ENCODE measurements at places on chromosomes 5 and 9.

GRCh38 chr5:463301-463700 is 20.3 kb downstream of the EXOC3 start:
- DNase-seq: no peak

DNA sequence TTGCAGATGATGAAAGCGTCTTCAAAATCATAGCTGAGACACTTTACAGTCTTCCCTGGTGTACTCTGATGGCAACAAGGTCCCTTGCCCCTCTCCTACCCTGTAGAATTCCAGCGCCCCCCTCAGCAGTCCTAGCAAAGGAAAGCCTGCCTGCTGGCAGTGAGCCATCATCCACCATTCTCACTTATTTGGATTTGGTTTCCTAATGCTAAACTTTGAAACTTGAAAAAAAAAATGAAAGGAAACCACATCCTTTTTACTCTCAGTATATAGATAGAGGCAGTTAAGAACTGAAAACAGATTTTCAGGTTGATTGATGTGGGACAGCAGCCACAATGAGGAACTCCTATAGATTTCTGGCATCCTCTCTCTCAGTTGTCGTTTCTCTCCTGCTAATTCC is at the start of gene GZMA:
GZMA (plus strand) TSS at position 299 of the 400 bp plus-strand sequence; CDS start at position 336, 37 bp downstream.
- DNase-seq: no peak

GRCh38 chr9:107044872-107045271 is 181.9 kb downstream of the ZNF462 start:
- no peak for DNase-seq

DNA sequence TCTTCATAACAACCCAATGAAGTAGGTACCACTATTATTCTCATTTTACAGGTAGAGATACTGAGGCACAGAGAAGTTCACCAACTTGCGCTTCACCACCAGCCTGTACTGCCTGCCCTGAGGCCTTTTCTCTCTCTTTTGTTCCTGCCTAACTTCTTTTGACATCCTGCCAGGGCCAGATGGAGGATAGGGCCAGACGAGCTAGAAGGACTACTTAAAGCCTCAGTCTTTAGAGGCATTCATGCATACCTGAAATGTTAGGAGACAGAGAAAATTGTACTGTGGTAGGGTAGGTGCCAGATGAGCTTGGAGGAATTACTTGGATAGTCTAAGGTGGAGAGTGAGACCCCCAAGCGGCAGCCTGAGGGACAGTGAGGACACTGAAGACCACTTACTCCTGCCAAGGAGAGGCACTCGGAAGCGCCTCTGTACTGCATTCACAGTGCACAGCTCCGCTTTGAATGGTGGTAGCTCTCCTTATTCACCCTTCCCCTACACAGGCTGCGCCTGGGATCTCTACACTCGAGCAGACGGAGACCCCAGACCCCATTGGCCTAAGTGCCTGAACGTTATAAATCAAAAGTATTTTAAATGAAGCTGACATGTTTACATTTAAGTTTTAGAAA is 6.2 kb upstream of the ORM1 start:
- peak; percentile 22 for DNase-seq

GRCh38 chr9:121824651-121825030 is 173.2 kb downstream of the DAB2IP start:
- no peak for DNase-seq

GRCh38 chr5:169150108-169150507 is 150.8 kb downstream of the SLIT3 start:
- peak; percentile 38 for DNase-seq

GRCh38 chr9:18487611-18488010 is 13.7 kb downstream of the ADAMTSL1 start:
- DNase-seq: no peak

- no peak for DNase-seq
These were observed 4.3 kb downstream of the FYB1 start for GRCh38 chr5:39214912-39215709.

DNA sequence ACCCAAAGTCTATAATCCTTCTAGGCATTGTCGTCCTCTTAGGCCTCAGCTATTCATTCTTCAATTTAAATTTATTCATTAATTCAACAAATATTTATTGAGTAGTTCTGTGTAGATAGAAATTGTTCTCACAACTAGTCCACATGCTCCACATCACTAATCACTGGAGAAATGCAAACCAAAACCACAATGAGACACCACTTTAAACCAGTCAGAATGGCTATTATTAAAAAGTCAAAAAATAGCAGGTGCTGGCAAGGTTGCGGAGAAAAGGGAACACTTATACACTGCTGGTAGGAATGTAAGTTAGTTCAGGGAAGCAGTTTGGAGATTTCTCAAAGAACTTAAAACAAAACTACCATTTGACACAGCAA is 51.1 kb upstream of the TNFSF15 start:
- no peak for DNase-seq

DNA sequence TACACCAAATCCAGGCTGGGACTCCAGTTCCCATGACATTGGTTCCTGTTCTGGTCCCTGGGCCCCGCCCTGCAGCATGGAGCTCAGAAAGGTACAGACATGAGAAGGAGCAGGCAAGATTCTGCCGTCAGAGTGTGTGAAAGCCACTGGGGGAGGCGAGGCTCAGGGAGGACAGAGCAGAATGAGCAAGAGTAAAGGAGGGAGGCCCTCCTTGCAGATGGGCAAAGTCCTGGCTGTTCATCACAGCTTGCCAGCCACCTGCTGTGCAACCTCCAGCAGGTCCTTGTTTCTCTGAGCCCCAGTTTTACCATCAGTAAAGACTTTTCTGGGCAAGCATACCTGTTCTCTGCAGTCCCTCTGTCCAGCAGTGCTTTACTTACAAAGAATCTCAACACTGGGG is 73.3 kb downstream of the HRH2 start:
- DNase-seq: no peak

DNA sequence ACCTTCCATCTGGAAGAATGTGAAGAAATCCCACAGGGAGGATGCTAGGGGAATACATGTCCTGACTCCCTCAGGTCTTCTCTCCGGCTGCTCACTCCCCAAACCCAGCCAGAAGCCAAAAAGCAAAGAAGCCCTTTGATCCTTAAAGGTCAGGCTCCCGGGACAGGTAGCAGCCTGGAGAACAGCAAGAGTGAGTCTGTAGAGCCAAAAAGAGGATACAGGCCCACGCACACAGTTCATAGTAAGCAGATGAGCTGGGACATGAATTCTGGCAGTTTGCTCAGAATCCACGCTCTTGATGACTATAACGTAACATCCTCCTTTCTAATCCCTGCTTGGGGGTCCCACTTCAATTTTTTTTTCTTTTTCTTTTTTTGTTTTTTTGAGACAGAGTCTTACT is 72.0 kb upstream of the SLC44A1 start:
- no peak for DNase-seq

- DNase-seq: no peak
These were observed 6.2 kb downstream of the EXOC3 start for GRCh38 chr5:449151-449550.

DNA sequence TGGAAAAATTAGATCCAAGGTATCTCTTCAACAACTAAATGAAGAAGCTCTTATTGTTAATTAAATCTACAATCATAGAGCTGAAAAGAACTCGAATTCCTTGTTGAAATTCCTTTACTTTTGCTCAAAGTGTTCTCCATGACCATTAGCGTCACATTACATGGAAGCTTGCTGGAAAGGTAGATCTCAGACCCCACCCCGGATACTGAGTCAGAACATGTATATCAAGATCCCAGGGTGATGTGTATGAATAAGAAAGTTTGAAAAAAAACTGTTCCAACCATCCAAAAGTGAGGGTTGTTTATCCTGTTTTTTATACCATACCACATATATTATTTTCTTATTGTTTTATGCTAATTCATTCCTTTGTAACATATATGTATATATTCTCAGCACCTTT is 237.1 kb upstream of the PUM3 start:
- DNase-seq: no peak

DNA sequence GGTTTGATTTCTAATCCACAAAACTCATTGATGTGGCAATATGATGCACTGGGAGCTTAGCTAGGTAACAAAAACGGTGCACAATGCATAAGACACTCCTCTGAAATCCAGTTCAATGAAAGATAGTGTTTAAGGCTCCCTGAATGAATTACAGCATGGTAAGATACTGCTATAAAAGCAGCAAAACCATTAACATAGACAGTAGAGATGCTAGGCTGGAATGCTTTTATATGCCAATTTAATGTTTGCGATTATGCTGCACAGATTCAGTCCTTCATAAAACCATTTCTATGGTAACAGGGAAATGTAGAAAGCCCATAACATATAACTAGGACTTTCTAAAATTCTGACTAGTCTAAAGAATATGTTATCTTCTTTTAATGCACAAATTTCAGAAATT is 180.8 kb upstream of the NUDT12 start:
- DNase-seq: no peak

DNA sequence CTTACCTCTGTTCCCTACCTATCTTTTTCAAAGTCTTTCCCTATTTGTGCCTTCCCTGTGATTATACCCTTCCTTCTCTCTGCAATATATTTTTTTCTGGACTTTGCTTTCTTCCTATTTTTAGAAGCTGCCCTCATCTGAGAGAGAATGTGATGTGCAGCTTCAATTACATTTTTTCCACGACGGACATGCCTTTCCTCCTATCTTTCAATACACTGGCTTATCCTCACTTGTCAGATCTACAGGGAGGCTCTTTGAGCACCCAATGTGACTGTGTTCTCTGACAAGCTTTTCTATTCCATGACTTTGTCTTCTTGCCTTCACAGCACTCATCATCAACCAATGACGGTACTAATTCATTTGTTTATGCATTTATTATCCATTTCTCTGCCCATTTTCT is 227.9 kb upstream of the CLINT1 start:
- DNase-seq: no peak

- DNase-seq: no peak
These were observed 110.7 kb upstream of the FST start for GRCh38 chr5:53369681-53370080.

- no peak for DNase-seq
These were observed 14.8 kb downstream of the GGTA1 start for GRCh38 chr9:121484651-121485446.

DNA sequence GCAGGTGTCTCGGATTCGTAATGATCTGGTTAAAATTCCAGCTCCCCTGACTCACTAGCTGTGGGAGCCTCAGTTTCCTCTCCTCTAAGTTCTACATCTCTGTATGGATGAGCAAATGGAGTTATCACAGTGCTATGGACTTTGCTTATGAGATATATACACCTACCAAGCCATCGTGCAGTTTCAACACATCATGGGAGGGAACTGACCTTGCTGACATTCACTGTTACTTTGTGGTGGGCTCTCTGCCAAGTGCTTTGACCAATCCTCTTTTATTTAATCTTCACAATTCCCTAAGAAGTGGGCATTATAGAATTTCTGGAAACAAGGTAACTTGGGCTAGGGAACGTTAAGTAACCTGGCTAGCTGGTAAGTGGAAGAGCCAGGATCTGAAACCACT is 70.2 kb downstream of the PTPN3 start:
- DNase-seq: no peak

GRCh38 chr5:179387151-179388110 is 42.2 kb upstream of the ADAMTS2 start:
- DNase-seq: peak; percentile 40

GRCh38 chr5:106200971-106201370 is 1469.8 kb downstream of the EFNA5 start:
- no peak for DNase-seq

DNA sequence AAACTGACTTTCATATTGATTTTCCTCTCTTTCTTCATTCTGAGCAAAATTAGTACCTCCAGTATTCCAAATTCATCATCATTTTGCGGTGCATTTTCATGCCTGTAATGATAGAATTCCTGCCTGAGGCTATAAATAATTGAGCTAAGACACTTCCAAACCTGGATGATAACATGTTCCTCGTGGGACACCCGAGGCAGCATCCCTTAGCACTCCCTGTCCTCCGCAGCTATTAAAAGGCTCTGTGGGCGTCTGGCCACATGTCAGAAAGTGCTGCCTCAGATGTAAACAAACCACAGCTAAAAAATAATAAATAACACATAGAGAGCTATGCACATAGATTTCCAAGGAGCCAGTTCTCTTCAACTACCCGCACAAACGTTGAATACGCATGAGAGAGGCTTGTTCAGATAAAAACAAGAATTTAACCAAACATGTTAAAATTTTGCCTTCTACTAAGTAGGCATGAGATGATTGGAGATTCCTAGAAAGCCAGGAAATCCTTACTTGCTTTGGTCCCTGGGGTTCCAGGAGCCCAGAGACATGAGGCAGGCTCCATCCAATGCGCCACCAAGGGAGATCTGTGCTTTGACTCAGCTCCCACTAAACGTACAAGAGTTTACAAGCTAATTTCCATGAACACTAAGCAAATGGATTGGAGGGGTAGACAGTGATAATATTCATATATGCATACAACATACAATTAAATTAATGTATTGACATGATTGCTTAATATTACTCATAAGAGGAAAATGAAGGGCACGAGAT is 82.7 kb downstream of the SHC3 start:
- DNase-seq: no peak

DNA sequence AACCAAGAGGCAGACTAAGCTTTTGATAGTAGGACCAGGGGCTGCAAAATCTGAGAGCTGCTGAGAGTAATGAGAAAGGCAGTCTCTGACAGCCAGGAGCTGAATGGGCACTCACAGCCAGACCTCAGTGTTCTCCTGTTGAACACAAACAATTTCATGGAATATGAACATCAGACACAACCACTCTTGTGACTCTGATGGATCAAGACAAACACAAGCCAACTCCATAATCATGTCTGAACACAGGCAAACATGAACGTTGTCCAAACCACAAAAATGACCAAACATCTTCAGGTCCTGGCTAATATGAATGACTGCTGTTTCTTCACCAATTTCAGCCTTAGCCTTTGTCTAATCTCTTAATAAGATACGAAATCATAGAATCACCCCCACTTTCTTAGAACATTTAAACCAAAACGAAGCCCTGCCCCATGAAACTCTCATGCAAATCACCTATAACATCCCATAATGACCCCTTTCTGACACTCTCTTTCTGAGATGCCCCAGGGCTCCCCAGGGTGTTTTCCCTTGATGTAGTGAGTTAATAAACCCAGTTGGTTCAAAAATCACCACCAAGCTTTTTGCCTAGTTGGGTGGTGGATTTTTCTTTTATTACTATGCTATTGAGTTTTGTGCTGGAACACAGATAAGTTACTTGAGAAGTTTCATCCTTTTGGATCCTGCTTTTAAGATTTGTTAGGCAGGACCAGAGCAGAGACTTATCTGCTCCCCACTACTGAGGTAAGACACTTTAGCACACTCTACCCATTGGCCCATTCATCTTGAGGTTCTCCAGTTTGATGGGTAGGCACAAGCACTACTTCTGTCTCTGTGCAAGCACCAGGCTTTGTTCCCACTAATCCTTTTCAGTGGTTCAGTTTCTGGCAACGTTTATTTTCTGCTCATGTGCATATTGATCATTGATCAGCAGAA is 5.9 kb upstream of the ERAP2 start:
- no peak for DNase-seq
